ENCODE measurements at places on chromosomes 1 and 21.
A peak's percentile ranks its signal among the peaks of the same experiment; 100 is the strongest.

DNA sequence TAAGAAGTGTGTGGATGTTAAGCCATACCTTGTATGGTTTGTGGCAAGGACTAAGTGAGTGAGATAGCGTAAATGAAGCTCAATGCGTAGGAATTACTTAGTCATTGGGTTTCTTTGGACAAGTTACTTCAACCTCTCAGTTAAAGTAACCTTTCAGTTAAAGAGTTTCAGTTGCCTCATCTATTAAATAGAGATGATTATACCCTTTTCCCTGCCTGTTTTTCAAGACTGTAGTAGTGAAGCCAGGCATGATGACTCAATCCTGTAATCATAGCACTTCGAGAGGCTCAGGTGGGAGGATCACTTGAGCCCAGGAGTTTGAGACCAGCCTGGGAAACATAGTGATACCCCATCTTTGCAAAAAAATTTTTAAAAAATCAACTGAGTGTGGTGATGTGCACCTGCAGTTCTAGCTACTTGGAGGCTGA lies 6.3 kb downstream of the ZMPSTE24 start:
- DNase-seq, result no peak

GRCh38 chr1:185996211-185996610 lies 262.0 kb downstream of the HMCN1 start:
- DNase-seq, result no peak

GRCh38 chr21:28509031-28509430 lies 483.6 kb downstream of the LTN1 start:
- no peak for DNase-seq

DNA sequence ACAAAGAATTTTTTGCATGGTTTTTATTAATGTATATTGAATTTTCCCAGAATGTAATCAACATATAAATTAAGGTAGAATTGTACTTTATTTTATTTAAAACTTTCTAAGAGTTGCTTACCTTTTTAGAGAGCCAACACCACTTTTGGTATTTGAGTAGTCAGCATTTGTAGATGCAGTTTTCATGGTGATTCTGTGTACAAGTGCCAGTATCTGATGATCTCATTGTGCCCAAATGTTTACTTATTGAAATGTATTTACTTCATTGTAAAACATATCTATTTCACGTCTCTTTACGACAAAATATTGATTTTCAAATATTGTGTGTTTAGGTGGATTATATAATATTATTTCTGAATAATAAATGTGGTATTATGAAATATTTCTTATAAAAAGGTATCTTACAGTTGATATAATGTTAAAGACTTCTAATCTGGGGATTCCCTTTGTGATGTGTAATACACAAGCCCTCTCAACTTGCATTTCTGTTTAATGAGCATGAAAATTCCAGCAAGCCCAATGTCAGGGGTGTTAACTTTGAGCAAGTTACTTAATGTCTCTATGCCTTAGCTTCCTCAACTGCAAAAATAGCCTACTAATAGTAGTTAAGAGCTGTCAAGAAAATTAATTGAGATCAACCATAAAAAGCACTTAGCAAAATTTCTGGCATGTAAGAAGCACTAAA lies 141.8 kb upstream of the ZNF648 start:
- DNase-seq, result no peak

DNA sequence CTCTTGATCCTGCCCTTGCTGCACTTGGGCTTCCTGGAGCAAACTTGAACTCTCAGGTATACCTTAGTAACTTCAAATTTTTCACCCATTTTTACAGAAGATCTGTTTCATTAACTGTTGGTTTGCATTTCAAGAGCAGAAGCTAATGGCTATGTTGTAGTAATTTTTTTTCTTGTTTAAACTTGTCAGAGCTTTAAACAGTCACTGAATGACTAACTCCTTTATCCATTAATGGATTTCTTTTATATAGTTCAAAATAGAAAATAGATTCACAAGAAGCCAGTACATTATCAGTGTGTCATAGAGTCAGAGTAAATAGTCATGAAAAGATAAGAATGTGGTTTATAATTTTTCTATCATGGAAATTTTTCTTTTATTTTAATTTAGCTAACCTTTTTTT lies 13.6 kb downstream of the SRSF11 start:
- no peak for DNase-seq

DNA sequence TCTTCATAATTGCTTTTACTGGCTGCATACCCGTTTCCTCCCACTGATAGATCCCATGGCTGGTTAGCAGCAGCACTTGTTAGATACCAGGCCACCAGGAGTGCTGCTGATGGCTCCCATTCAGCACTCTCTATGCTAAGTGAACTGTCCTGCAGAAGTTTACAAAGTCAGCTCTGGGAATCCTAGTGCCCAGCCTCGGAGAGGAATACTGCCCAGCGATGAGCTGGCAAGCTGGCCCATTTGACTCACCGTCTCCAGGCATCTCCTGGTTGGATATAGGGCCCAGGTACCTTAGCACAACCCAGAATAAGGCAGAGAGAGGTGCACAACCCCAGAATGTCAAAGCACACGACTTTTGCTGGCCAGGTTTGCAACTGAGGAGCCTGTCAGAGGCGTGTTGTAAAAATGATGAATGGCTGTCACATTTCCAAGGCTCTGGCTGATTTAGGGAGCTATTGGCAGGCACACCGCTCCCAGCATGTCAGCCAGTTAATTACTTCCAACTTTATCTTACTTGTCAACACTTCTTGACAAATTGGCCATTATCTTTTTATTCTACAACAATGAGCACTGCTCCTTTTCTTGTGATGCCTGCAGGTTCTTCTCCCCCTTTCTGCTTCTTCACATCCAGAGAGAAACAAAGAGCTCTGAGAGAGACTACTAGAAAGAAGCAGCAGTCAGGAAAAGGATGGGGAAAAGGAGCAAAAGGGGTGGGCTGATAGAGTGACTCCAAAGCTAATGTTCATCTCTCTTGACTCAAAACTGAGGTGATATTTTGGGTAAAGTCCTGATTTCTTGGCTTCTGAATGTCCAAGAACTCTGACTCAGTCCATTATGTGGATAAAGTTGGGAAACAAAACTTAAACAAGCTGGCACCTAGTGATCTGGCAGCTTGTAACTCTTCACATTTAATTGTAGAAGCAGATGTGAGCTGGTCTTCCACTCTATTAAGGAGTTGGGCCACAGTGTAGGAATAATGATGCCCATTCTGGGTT lies 10.8 kb upstream of the ANGPTL7 start:
- DNase-seq, result no peak

DNA sequence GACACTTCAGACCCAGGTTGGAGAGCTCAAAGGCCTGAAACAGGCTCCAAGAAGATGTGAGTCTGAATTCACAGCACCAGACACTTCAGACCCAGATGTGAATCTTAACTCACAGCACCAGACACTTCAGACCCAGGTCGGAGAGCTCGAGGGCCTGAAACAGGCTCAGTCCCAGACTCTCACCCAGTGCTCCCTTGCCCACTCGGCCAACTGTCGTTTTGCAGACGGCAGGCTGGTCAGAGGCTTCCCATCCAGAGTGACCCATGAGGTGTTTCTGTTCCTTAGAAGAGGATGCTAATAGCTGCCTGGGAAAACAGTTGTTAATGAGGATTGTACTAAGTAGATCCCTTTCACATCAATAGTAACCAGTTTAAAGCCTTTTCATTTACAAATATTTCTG lies 88.4 kb downstream of the ADARB1 start:
- no peak for DNase-seq

GRCh38 chr1:91830242-91831131 lies 55.5 kb downstream of the TGFBR3 start:
- peak; percentile 74 for DNase-seq

- no peak for DNase-seq
Observed at GRCh38 chr1:245771511-245772281, 616.9 kb downstream of the KIF26B start.

GRCh38 chr1:213327017-213327667 lies 276.1 kb downstream of the RPS6KC1 start:
- peak; percentile 55 for DNase-seq

DNA sequence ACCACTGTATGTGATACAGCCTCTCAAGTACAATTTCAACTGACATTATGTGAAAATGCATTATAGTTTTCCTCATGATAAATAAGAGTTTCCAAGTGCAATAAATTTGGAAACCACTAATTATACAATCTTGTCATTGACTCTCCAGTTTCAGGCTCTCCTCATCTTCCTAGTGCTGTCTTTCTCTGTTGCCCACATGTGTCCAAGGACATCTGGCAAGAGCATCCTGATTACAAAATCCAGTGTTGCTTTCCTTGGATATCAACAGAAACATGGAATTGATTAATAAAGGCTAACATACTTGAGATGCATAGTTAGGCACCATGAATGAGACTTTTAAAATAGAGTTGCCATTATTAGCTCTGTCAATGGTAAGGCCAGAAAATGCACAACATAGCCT lies 15.6 kb upstream of the MAP10 start:
- DNase-seq, result no peak

DNA sequence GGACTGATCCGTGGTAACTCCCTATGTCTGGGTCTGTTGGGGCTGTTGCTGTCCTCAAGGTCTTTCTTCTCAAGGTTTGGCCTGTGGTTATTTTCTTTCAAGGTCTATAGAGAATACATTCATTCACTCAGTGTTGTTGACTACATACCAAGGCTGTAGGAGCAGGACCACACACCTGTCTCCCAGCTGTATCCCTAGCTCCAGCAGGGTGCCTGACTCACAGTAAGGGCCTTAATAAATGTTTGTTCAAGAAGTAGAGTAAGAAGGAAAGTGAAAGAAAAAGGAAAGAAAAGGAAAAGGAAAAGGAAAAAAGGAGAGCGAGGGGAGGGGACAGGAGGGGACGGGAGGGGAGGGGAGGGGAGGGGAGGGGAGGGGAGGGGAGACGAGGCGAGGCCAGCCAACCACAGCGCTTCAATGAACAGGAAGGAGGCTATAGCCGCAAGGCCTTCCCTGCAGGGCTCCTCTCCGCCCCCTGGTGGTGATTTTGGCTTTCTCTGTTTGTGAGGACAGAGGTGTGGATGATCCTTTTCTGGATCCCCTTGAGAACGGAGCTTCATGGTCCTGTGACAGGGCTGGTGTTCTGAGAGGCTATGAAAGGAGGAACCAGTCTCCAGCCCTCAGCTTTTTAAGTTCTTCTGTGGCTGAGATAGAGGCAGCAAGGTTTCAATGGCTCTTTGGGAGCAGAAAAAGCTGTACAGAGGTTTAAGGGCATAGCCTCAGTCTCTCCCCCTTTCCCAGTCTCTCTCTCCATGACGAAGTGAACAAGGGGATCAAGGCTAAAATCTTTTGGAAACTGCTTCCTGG lies 30.6 kb upstream of the LCE5A start:
- DNase-seq, result no peak

DNA sequence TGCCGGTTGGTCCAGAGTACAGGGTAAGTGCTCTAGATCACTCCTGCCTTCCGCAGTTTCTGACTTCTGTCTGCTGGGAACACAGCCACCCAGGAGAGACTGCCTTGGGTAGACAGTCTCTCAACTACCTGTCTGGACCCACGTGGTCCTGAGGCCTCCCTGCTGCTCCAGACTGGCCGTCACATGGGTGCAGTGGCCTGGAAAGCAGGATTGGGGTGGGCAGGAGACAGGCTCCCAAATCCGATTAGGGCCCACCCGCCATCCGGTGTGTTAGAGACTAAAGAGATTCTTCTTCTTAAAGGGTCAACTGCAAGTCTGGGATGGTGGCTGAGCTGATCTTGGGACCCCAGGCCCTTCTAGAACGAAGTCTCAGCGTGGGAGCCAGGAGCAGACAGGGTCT lies 105.5 kb downstream of the EBNA1BP2 start:
- no peak for DNase-seq

- DNase-seq, result no peak
Observed at GRCh38 chr1:234771642-234772344, 161.8 kb upstream of the IRF2BP2 start.

DNA sequence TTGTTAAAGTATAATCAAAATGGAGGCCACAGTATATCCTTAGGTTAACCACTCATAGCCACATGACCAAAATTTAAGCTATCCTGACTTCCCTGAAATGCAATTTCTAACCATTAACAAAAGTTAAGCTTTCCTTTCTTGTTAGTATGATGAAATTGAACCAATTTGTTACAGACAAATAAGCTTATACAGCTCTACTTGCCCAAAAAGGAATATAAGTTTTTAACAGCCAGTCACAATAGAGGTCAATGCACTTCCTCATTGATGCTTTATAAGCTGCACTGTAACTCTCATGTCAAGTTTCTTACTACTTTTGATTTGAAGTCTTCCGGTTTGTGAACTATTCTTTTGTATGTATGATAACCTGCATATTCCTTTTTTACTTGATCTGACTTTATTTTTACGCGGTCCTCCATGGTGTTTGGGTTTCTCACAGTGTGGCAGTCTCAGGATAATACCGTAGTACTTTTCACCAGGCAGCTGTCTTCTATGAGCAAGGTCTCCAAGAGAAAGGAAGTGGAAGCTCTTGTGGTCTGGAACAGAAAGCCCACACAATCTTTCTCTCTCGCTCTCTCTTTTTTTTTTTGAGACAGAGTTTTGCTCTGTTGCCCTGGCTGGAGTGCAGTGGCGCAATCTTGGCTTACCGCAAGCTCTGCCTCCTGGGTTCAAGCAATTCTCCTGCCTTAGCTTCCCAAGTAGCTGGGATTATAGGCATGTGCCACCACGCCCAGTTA lies 331.6 kb downstream of the SRGAP2C start:
- DNase-seq, result no peak

- DNase-seq, result no peak
Observed at GRCh38 chr1:52867087-52867863, 24.7 kb downstream of the ZYG11A start.

DNA sequence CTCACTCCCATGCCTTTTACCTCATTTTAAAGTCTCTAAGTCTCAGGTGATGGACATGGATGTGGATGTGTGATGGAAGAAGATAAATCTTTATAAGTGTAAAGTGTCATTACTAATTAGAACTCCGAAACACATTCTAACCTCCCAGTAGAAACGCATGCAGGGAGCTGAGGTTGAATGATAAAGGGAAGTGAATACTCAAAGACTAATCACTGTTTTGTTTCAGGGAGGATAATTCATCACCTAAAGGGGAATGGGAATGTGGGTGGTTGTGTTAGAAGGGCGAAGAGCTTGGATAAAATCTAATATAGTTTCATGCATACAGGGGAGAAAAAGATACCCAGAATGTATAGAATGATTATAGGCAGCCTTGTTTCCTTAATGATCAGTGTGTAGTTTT lies 12.5 kb downstream of the NCAM2 start:
- DNase-seq, result no peak

DNA sequence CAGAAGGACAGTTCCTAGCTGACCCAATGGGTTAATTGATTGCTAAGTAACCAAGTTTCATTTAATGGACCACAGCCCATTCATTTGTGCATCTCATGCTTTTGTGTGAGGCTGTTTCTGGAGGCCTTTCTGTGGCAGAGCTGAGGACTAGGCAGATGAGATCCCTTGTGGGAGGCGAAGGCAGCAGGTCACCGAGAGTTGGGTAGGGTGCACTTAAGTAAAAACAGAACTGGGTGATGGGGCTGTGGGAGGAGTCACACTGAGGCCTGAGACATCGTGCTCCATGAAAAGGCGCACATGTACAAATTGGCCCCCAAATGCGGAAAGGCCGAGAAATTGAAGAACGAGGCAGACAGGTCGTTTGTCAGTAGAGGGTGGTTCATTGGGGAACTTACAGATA lies 60.9 kb downstream of the S100B start:
- DNase-seq, result no peak

- DNase-seq, result no peak
Observed at GRCh38 chr1:85413169-85413568, 51.8 kb downstream of the DDAH1 start.
